NCI-H1048 (cell line): ENCODE measurements at places on chromosomes 5 and 9.

DNA sequence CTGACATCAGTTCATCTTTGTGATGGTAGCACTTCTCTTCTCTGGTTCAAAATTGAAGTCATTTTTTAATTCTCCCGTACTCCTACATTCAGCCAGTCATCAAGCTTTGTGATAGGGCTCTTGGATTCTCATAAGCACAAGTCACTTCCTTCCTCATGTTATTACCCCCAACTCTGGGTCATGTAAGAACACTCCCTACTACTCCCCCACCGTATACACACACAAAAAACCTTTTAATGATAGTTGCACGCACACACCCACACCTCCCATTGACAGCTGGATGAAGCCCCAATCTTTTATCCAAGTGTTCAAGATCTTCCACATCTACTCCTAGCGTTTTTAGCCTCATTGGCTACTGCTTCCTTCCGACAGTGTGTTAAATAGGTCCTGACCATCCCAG, 16.8 kb downstream of the KDM3B start:
- DNase-seq: no peak

- DNase-seq: no peak
Observed at GRCh38 chr9:27784847-27785713, 211.8 kb upstream of the C9orf72 start.

DNA sequence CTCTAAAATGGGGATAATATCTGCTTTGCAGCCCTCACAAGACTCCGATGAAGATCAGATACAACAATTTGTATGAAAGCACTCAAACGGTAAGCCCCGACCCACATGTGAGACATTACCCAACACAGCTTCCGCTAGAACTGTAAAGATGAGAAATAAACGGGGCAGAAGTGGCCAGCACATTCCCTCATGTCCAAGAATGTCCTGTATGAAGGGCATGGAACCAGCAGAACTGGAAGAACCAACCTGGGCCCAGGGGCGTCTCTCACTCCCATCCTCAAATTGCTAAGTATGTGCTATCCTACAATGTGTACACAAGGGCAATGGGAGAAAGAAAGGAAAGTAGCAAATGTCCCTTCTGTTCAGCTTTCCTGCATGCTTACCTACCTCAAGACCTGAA, 33.0 kb downstream of the CCDC125 start:
- no peak for DNase-seq

- DNase-seq: no peak
Observed at GRCh38 chr5:167726642-167727041, 564.8 kb upstream of the WWC1 start.

GRCh38 chr9:96497117-96497399, 47.1 kb downstream of the HABP4 start:
- no peak for DNase-seq

DNA sequence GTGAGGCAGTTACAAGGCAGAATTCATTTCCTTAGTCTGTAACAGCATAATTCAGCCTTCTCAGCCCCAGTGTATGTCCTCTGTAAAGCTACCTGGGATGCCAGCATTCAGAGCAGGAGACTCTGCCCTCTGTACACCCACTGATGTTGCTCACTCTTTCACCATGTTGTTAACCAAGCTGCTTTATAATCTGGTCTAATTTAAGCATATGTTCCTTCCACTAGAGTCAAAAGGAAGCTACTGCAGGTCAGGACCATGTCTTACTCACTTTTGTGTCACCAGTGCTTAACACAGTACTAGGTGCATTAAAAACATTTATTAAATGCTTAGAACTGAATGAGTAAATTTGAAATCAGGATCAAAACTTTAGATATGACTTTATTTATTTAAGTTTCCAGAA, 185.6 kb downstream of the FBXL17 start:
- no peak for DNase-seq

DNA sequence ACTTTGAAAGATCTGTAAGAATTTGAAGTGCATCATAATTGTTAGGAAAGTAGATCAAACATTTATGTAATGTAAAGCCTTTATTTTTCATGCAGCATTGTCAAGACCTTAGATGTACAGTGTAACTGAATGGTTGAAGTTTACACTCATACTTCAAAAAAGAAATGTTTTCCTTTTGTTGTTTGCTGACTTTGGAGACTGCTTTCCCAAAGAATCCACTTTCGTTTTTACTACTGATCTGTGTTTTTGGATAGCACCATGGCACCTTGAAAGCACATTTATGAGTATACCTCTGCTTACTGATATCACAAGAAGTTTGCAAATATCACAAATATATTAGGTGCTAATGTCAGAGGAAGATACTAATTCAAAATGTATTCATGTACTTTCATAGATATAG, 50.0 kb downstream of the PIP5K1B start:
- DNase-seq: no peak

DNA sequence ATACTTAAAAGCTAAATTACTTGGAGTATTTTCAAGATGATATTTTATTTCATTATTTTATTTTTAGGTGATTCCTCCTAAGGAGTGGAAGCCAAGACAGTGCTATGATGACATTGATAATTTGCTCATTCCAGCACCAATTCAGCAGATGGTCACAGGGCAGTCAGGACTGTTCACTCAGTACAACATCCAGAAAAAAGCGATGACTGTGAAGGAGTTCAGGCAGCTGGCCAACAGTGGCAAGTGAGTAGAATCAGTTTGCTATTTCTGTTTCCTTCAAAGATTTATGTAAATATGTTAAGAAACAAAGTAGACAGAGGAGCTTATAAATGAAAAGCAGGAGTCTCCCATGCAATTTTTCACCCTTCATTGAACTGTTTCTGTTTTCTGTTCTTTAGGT, 47.8 kb downstream of the KDM4C start:
- no peak for DNase-seq

- DNase-seq: no peak
Observed at GRCh38 chr5:35274839-35275509, 44.7 kb upstream of the PRLR start.

- DNase-seq: no peak
Observed at GRCh38 chr9:134267305-134267880, 58.9 kb upstream of the RXRA start.

GRCh38 chr5:140148508-140148907, 22.8 kb downstream of the IGIP start:
- no peak for DNase-seq

DNA sequence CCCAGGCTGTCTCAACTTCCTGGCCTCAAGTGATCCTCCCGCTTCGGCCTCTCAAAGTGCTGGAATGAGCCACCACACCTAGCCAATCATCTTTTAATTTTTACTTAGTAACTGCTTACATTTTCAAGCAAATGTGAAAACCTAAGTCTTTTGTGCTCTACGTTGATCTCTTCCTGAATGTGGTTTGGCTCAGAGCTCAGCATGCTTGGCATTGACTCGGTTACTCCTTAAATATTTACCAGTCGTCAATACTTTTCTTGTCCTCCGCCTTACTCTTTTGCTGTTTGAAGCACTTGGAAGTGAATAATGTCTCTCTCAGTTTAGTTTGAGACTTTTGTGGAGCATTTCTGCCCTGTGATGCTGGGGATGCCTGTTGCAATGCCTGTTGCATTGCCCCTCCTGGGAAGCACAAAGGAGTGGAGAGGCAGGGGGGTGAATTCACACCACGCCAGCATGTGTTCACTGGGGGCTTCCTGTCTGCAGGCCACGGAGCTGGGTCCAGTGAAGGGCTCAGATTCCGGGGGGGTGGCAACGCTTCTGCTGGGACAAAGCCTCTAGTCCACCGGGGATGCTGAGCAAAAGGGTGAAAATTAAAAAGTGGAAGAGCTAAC, 13.1 kb upstream of the TENT4A start:
- no peak for DNase-seq

DNA sequence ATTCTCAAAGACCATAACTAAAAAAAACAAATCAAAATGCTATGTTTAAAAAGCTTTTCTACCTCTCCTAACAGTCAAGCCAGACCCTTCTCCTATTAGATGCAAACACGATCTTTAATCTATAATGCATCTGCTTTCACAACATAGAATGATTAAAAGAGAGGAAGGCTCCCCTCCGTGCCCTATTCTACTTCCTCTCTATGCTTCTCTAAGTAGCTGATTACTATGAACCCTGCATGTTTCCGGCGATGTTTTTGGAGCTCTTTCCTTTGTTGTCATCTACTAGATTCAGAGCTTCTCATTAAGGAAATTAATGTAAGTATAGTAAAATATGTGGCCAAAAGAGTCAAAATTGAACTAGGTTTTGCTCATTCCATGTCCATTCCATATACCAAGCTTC, 29.2 kb upstream of the CEP120 start:
- no peak for DNase-seq

GRCh38 chr5:136032564-136032963, 3.8 kb downstream of the TGFBI start:
- DNase-seq: no peak

DNA sequence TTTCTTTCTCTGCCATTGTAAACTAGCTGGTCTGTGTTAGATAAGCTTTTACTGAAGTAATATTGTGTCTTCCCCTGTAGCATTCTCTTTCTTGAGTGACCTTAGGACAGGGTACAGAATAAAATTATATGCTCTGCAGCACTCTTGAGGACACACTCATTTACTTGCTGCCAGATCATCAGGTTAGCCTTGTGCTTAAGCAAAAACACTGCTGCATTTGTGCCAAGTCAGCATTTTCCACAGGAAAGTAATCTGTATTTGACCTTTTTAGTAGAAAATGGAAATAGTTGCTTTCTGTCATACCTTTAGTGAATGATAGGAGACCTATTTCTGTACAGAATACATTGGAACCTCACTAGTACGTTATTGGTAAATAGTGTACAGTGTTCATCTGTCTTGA, 54.2 kb downstream of the LMNB1 start:
- DNase-seq: no peak

DNA sequence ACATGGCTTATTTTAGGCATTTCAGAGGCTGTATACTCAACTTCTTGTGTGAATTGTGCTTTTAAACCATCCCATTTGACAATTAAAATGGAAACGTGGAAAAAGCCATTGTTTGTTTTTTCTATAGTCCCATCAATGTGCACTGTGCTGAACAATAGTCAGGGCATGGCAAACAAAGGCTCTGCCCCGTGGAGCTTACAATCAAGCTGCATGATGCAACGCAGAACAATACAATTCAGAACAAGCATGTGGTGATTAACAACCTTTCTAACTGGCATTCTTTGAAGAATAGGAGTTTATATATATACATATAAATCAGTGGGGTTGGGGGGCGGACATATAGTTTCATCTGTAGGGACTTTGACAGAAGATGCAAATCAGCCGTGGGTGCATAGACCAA, 2125.4 kb upstream of the WWC1 start:
- no peak for DNase-seq

GRCh38 chr5:109750463-109750862, 60.7 kb downstream of the MAN2A1 start:
- DNase-seq: no peak

DNA sequence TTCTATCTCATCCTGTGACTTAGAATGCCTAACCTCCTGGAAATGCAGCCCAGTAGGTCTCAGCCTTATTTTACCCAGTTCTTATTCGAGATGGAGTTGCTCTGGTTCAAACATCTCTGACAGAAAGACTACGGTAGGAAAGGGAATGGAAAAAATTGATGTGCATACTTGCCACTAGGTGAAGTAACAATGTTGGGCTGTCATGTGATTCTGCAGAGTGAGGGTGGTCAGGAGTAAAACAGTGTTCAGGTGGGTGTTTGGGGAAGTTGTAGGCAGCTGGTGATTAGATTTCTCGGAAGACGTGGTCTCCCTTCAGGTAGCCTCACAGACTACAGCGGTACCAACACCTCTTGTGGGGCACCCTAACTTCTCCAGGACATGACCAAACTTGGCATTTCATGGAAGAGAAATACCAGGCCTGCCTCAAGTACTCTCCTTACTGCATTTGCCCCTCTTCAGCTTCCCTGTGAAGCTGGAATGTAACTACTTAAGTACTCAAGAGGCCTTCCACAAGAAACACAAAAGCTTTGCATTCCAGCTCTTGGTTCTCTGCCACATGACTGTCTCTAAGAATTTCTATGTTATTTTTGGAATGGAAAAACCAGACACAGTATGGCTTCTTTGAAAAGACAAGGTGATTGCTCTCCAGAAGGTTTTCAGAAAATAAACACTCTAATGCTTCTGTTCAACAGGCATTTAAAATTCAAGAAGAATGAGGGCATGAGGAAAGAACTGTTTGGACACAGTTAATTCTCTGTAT, 17.4 kb upstream of the ENTREP1 start:
- no peak for DNase-seq

GRCh38 chr5:144815131-144815530, 644.5 kb downstream of the KCTD16 start:
- no peak for DNase-seq

DNA sequence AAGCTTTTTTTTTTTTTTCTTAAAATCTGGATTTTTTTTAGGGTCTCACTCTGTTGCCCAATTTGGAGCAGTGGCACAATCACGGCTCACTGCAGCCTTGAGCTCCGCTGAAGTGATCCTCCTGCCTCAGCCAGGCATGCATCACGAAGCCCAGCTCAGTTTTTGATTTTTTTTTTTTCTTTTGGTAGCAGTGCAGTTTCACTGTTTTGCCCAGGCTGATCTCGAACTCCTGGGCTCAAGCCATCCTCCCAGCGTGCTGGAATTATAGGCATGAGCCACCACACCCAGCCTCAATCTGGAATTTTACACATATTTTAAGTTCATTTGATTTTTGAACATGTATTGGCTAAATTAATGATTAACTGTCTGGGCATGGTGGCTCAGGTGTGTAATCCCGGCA, 36.3 kb downstream of the TRIO start:
- no peak for DNase-seq

- no peak for DNase-seq
Observed at GRCh38 chr9:14618836-14619420, 74.3 kb downstream of the ZDHHC21 start.

GRCh38 chr5:60503771-60504170, 196.2 kb downstream of the DEPDC1B start:
- no peak for DNase-seq

GRCh38 chr5:126139773-126140172, 283.4 kb upstream of the GRAMD2B start:
- no peak for DNase-seq

GRCh38 chr5:78647838-78648358, 674 bp downstream of the LHFPL2 start:
- DNase-seq: no peak

DNA sequence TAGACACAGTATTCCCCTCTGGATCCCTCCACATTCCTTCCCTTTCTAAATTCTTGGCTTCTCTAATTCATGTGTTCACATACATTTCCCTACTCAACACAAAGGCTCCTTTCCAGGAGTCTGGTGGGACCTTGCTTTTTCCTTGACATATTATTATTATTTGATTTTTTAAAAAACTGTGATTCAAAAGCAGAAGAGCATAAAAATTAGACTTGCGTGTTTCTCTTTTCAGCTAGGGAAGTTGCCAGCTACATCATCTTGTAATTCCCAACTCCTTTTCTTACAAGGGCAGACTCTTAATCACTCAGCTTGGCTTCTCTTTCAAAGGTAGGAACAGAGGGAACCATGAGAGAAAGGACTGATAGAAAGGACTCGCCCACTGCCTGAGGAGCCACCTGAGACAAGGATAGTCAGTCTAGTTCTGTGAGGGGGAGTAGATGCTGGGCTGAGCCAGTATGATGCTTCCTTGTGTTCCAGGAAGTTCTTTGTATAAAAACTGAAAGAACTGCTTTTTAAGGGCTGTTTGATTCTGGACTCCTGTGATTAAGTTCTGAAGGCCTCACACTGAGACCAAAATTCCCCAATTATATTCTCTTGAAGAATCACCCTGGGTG, 51.0 kb upstream of the DPYSL3 start:
- no peak for DNase-seq
